ENCODE measurements at places on chromosomes 2 and 18.
A peak's percentile ranks its signal among the peaks of the same experiment; 100 is the strongest.

GRCh38 chr2:26172871-26173775 lies at the start of gene GAREM2:
TSS of gene GAREM2 (plus strand) at chr2:26173088. CDS start at chr2:26173221, 133 bp downstream.
- no peak for DNase-seq

DNA sequence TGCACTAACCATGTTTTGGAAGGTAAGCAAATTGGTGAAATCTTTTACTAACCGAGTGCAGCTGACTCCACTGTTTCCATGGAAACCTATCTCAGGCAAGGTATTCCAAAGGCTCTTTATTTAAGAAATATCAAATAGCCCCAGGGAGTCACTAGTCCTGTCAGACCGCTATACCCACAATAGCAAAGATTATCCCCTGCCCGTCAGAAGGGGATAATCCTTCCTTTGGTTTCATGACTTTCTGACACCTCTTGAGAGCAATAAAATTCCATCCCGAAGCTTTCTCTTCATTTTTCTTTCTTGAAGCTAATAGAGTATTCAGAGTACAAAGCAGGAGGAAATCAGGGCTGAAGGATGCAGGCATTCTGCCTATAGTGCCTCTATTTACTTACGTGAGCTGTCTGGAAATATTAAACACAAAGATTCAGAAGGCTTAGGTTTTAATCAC lies 34.7 kb upstream of the MAP2 start:
- no peak for DNase-seq

DNA sequence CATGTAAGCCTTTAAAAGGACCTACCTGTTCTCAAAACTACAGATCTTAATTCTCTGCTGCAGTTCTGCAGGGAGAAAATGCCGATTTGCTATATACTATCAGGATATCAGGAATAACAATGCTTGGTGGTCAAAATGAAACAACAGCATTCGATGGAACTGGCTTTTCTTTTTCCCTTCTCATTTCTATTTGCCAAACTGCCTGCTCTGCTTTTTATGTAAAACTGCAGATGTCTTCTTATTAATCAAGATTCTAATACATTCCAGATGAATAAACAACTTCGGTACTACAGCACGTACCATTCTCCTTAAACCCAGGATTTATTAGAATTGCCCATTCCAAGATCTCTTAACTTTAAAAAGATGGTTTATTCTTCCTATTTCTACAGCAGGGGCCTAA lies 100.9 kb downstream of the ZNF521 start:
- DNase-seq = no peak

DNA sequence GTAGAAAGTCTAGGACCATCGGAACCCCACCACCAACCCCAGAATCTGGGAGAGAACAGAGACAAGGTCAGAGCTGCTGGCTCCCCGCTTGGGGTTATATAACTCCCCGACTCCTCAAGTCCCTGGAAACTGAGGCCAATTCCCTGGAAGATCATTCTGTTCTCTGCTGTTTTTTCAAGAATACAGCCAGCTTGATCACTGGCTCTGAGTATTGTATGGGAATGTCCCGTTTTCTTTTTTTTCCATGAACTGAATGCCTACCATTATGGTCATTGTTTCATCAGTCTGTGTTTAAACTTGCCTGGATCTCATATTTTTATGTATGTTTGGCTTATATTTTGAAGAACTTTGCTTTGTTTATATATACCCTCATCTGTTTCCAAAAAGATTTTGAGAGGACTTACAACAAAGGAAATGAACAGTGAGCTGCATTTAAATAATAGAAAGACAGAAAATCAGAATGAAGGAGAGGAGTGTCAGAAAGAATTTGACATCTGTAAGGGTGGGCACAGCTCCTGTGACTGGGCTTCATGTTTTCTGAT lies 90.0 kb upstream of the ALPP start:
- DNase-seq = no peak

- no peak for DNase-seq
These were observed 165.5 kb upstream of the ACVR2A start for GRCh38 chr2:147679191-147679954.

DNA sequence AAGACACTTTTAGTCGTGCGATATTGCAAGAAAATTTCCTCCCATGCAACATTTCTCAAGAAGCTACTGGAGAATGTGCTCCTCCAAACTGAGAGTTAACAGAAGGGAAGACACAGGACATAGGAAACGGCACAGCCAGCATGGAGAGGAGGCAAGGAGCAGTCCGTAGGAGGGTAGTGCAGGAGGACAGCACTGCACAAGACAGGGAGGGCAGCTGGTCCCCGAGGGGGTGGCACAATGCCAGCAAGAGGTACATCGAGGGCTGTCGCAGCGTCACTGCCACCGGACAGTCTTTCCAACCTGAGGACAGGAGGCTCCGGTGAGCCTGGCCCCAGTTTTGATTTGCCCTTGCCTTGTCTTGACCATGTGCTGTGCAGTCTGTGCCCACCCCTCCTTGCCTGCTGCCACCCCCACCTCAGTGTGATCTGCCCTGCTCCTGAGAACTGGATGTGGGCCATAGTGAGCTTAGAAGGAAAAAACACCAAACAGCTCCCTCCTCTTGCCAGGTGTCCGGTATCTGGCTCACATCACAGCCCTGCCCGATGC lies 81.6 kb upstream of the LAPTM4A start:
- no peak for DNase-seq

DNA sequence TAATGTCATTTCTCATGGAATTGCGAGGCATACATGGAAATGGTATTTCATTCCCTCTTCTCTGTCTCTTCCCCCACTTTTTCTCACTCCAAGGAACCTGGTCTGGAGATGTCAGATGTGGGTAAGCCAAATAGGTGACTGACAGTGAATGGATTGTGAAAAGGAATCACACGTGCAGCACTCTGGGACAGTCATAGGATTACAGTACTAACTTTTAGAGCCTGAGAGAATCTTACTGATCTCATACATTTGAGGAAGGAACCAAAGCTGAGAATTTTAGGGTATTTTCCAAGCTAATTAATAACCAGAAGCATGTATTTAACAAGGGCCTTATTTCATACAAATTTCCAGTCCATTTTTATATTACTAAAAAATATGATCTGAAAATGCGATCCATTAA lies 58.1 kb upstream of the ERBB4 start:
- no peak for DNase-seq

DNA sequence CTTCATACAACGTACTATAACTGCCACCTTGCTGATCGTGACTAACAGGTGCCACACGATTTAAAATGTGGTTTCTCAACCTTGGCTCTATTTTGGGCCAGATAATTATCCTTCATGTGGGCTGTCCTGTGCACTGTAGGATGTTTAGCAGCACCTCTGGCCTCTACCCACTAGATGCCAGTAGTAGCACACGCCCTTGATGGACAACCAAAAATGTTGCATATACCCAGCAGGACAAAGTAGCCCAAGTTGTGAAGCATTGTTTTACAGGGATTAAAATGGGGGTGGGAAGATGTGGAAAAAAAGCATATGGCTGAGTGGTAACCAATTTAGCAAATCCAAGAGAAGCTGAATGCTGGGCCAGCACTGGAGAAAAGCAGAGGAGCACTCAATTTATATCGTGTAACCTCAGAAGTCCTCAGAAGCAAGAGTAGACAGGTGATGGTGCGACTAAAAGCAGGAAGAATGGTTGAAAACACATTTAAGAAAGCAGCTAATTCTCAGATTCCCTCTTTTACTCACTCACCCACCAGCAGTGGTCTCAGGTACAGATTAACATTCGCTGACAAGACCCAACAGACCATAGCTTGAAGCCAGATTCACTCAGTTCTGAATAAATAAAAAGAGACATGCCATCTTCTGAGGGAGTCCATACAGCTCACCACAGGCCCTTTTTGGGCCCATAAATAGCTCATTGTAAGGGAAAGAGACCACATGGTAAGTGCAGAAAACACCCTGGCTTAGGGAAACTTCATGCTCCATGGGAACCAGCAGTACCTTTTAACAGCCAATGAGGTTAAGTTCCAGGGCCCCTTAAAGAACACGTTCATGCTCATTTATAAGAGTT lies 50.6 kb downstream of the RAPH1 start:
- peak; percentile 74 for DNase-seq

GRCh38 chr2:213001297-213001910 lies 150.0 kb downstream of the IKZF2 start:
- no peak for DNase-seq

DNA sequence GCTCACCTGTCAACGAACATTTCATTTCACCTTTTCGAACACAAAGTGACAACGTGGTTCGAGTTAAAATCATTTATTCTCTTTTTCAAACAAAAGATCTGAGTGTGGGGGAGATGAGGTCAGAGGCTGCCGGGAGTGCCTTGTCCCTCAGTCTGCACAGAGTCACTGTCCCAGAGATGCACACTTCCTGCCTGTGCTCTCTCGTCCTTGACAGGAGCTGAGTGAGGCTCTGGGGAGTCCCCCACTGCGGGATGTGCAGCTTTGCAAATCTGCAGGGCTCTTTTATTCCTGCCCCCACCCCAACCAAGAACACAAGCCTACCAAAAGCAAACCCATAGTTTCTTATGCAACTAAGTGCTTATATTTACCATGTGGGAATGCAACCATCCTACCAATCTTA lies 497.8 kb downstream of the EIPR1 start:
- DNase-seq = no peak

DNA sequence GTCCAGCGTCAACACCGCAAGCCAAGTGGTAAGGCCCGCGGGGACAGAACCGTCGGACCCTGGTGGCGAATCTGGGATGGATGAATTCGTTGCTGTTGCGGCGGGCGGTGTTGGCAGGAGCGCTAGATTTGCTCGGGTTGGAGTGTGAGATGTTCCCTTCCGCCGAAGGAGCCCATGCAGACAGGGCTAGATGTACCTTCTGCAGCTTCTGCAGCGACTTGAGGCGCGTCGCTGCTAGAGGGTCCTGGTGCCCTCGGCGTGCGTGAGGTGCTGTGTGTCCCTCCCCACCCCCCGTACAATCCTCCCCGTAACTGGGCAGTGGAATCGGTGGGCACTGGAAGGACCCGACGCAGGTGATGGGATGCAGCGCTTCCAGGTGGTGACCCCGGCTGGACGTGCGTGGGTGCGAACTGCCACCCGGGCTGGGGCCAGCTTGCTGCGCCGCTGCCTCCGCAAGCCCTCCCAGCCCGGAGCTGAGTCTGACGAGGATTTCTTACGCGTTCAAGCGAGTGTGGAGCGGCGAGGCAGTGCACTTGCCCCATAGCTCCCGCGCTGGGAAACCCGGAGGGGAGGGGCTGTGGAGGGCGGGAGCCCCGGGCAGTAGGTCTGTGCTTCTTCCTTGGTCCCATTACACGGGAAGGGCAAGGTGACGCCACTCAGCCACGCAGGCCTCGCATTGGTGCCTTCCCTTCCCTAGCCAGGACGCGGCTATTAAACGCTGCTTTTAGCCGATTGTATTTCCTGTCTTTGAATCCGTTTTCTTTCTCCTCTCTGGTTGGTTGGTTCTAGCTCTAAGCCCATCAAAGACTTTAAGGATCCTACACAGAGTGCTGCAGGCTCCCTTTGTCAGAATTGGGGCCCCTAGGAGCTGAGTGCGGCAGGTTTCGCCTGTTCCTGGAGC lies 34.2 kb downstream of the CHRNA1 start:
- peak; percentile 15 for DNase-seq

DNA sequence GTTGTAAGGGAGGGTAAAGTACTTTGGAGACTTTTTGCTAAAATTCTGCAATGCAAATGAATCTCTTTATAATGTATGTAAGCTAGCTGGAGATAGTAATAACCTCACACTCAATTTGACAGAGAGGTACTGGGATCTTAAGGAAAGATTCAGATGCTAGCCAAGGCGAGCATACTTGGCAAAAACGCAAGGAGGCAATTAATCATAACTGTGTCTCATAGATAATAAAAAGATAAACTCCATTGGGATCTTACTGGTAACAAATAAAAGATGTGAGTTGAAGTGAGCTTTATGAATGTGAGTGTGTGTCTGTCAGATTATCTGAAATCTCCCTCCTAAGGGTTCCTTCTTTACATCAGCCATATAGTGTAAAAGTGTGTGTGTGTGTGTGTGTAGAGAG lies 533.0 kb downstream of the TMX3 start:
- no peak for DNase-seq

DNA sequence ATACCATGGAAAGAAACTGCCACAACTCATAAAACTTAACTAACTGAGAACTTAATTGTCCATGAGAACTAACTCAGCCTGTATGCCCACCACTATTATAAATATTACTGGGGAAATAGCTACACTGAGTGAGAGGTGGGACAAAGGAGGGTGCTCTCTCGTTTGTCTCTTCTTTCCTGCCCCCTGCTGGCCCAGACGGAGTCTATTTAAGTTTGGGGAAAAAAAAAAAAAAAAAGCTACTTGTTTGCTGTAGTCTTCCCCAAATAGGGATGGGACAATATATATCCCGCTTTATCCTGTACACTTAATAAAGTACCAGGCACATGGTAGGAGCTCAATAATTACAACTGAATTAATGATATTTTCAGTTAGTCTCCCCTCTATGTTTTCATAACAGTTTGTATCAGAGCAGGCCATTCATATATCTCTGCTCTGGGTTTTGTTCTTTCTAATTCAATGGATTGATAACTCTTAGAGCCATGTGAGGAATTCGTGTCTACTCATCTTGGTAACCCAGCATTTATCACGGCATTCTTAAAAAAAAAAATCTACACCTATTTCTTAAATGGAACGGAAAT lies 647.6 kb upstream of the PKDCC start:
- peak; percentile 62 for DNase-seq

- DNase-seq = no peak
These were observed 53.7 kb downstream of the EMX1 start for GRCh38 chr2:72971036-72971435.

GRCh38 chr18:55232506-55232905 lies 273.2 kb upstream of the CCDC68 start:
- DNase-seq = no peak

- DNase-seq = no peak
These were observed 6.8 kb upstream of the ARHGAP28 start for GRCh38 chr18:6722690-6723089.

DNA sequence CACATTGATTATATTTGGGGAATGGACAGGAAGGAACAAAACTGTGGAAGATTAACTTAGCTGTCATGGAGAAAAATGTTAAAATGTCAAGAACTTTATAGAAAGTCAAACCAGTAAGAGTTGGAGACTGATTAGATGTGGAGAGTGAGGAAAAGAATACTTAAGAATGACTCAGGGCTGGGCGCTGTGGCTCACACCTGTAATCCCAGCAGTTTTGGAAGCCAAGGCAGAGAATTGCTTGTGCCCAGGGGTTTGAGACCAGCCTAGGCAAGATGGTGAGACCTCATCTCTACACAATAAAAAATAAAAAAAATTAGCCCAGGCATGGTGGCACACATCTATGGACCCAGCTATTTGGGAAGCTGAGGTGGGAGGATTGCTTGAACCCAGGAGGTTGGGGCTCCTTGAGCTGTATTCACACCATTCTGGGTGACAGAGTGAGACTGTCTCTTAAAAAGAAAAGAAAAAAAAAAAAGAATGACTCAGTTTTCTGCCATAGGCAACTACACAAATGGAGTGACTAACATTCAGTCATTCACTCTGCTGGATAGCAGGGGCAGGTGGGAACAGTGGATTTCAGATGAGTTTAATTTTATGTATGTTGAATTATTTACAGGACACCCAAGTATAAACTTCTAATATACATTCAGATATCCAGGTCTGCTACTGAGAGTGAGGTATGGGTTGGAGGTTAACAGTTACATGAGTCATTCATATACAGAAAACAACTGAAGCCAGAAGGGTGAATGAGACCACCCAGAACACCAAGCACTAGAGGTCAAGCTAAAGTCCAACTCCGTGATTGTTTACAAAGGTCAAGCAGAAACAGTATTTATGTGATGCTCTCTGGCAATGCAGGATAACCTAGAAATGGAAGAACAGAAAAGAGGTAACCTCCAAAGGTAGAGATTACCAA lies 33.9 kb downstream of the ORC2 start:
- no peak for DNase-seq

Data from hematopoietic multipotent progenitor cell treated with erythropoietin and hydrocortisone succinate and interleukin-3 and kit ligand, for 4 days (in vitro differentiated cells).